ENCODE measurements at places on chromosomes 5 and 9. TPM values are rescaled to one million over a fixed set of nuclear protein-coding genes. Genes with fewer than 3 reads are reported as not detected.

Gene WDR31
- 2.1 TPM for total RNA-seq

Gene RNF208
- total RNA-seq: 5.2 TPM

Gene ANXA2R
- total RNA-seq: 0.39 TPM

Gene TBC1D9B
- total RNA-seq: 177 TPM

Gene TLX3
- not detected for total RNA-seq

Gene VAV2
- 6.4 TPM for total RNA-seq

Gene INSL6
- not detected for total RNA-seq

Gene SNX24
- total RNA-seq: 26.0 TPM

DNA sequence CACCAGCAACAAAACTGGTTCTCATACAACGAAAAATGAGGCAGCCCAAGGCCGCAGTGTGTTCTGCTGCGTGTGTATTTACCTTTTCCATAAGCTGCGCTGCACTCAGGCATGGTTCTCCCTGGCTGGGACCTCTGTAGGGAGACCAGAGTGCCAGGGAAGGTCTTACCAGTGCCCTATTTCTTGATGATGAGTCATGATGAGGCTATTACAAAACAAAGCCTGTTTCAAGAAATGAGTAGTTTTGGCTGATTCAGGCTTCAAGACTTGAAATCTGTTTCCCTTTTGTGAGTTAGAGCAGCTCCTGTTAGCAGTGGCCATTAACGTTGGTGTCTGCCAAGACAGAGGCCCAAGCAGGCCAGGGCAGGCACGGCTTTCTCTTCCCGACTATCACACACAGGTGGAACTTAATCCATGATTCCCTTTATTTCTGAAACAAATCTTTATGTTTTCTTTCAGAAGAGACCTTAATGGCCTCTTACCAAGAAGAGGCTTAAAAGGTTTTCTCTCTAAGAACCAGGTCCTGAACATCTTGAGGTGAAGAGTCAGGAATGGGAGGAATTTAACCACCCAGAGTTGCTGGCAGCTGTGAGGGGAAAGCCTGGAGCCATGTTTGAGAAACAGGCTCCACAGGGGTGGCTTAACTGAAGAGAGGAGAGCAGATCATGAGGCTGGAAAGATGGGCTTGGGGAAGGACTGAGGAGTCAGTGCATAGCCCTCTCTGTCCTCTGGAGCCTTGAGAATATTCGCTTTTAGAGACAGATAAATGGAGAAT lies 41.4 kb upstream of the TIFAB start:
- no peak for DNase-seq

DNA sequence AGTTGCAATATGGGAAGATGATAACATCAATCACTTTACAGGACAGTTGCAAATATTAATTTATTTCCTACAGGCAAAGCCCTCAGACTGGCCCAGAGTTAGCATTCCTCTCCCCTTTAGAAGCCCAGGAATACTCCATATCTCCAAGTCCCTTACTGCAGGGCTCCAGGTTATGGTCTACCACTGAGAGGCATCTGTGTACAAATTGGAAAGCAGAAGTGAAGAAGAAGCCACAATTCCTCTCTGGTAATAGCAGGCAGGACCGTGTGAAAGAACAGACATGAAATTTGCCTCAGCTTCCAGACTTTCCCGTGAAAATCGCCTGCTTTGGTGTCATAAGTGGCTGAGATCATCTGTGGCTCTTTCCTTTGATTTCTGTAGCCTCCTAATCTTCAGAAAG lies 289.6 kb downstream of the GLIS3 start:
- no peak for DNase-seq

- DNase-seq: no peak
These were observed 123.0 kb downstream of the ADAMTSL1 start for GRCh38 chr9:18596920-18597319.

DNA sequence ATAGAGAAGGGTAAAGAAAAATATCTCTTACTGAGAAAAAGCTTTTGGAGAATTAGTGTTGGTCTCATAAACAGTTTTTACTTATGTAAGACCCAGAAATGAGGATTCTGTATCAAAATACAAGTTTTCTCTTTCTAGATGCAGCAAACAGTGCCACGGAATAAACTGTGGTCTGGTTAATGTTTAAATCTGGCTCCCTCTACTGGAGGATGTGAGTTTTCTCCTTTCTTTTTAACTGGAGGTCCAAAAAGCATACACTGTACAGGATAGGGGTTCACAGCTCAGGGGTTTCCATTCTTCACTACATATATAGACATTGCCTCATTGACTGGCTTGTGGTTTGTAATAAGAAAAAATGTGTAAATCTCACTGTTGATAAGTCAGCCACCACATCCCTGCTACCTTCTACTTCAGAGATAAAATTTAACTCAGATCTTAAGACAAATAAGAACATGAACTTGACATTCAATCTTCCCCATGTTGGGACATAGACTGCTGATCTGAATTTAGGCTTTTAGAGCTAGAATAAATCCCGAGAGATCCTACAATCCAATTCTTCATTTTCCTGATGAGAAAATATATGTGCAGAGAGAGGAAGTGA lies 98.9 kb downstream of the CFAP95 start:
- DNase-seq: no peak

DNA sequence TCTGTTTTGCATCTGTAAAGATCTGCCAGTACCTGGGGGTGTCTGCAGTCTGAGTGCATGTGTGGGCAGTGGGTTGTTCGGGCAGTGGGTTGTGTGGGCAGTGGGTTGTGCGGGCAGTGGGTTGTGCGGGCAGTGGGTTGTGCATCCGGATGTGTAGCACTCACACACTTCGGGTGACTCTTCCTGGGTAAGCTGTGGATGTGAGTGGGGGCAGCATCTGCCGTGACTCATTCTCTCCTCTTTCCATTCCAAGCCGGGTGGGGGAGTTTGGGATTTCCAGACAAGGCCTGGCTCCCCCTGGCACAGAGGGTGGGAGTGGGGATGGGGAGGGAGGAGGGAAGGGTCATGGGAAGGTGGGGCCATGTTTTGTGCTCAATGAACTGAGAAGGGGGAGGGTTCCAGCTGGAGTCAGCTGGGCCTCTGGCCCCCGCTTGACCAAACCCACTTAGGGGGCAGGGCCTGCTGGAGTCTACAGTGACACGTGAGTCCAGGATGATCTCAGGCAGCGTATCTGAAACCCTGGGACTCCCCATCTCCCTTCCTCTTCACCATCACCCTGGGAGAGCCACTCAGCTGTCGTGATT lies 8.3 kb downstream of the CRB2 start:
- no peak for DNase-seq

- DNase-seq: no peak
These were observed 594.1 kb upstream of the BRINP1 start for GRCh38 chr9:119963258-119963797.

- peak; percentile 35 for DNase-seq
These were observed 152.6 kb upstream of the MSX2 start for GRCh38 chr5:174571662-174572397.

DNA sequence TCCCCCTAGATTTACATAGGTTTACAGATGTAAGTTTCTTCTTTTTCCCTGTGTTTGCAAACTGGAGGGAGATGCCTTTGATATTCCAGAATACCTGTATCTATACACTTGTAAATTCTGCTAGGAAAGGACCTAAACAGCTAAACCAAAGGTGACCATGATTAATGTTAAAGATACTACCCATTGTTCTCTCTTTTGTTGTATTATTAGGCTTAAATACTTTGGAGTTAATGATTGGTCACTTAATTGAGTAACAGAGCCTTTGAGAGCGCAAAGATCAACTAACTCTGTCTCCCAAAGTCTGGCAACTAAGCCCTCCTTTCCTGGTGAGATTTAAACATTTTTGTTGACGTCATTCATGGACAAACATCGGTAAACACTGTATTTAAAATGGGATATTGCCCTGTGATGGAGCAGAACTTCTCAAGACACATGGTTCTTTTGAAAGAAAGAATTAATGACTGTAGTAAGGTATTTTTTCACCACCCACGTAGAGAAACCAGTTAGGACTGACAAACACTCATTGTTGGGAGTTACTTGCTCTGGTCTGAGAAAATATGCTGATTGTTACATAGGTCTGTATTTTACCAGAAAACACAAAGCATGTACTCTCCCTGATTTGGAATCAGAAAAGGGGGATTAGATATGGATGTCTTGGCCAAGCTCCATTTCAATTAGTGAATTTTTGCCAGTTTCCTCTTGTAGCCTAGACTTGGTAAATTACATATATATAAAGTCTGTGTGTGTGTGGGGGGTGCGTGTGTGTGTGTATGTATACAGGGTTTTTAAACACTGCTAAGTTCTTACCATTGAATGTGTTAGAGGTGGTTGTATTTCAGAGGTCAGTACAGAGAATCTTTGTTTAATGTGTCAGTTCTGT lies 4.6 kb downstream of the VCAN start:
- DNase-seq: no peak

DNA sequence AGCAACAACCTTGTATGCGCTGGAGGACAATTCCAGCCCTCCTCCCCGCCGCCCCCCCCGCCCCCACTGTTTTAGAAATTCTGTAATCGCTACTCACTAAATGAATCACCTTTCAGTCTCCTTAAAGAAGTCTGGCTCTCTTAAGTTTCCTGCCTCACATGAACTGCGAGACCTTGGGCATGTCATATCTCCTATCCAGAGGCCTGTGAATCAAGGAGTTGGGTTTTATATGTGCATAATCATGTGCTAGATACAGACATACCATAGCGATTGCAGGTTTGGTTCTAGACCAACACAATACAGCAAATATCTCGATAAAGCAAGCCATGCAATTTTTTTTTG lies 337 bp upstream of the DMAC1 start:
- no peak for DNase-seq

DNA sequence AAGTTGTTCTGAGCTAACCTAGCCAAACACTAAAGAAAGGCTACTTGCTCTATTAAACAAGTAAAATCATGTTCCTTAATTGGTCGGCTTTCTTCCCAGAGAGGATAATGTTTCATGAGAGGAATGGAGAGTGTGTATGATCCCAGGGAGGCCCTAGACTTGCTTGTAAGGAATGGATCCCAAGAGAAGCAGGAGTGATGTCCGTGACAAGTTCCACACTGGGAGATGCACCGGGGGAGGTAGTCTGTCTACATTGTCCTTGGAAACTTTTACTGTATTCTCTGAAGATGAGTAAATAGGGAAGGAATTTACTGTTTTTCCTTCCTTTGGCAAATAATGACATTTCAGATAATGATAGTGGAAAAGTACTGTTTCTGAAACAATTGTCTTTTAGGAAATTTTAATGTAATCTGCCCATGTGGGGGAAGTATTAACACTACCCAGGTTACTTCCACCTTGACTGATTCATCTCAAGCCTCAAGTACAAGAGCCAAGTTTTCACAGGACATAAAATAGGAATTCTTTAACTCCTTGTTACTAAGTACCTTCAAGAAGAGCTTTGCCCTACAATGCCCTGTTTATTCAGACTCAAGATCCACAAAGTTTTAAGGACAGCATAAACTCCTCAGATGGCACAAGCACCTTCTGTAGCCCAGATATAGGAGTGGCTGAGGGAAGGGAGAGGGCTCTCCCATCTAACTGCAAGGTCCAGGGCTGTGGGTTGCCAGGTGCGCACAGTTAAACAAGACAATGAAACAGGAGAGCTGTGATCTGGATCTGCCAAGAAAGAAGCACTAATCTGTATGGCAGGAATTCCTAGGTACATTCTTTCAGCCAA lies 152.1 kb downstream of the GNA14 start:
- no peak for DNase-seq

GRCh38 chr5:139774980-139775661 lies 20.5 kb upstream of the PSD2 start:
- DNase-seq: peak; percentile 90

DNA sequence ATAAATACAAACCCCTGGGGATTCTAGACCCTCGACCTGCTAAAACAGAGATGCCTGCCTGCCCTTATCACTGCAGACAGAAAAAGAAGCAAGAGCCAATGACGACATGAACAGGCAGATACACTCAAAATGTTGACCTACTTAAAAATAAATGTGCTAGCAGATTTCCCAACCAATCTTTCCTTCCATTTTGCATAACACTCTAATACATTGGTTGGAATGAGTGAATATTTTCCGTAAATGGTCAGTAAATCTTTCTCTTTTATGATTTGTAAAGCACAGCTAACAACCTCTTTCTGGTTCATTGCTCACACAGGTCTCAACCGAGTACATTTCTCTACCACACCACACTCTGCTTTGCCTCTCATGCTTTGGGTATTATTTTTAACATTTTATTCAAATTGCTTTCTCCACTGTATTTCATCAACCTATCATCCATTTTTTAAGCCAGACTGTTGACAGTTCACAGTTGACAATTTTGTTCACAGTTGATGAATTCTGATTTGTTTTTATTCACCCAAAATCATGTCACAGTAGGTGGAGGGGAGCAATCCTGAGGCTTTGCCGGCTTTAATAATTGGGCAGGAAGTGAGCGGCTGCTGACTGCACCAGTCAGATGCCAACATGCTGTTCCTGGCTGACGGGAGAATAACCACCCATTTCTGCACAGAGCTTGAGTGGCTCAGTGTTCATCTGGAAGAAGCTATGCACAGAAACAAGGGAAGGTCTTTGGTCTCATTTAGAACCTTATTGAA lies 426.6 kb downstream of the SPOCK1 start:
- no peak for DNase-seq

- no peak for DNase-seq
These were observed 15.1 kb downstream of the PLK2 start for GRCh38 chr5:58444805-58445204.

DNA sequence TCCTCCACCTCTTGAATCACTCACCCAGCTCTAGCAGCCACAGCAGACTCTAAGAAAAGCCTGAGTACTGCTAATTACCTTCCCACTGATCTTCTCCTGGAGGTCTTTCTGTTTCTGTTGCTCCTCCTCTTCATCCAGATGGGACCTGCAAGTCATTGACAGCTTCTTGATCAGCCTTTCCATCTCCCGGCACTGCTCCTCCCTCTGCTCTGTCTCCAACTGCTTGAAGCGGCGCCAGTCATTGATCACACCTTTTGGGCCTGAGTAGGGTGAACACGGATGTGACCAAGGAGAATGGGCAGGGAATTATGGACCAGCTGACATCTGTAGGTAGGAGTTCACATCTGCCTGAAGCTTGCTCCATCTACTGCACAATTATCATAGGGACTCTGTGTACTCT lies 5.5 kb downstream of the PDCL start:
- DNase-seq: no peak

- DNase-seq: no peak
These were observed 11.0 kb downstream of the CDH10 start for GRCh38 chr5:24633715-24634325.

- no peak for DNase-seq
These were observed 45.7 kb upstream of the HAND1 start for GRCh38 chr5:154523709-154524108.

DNA sequence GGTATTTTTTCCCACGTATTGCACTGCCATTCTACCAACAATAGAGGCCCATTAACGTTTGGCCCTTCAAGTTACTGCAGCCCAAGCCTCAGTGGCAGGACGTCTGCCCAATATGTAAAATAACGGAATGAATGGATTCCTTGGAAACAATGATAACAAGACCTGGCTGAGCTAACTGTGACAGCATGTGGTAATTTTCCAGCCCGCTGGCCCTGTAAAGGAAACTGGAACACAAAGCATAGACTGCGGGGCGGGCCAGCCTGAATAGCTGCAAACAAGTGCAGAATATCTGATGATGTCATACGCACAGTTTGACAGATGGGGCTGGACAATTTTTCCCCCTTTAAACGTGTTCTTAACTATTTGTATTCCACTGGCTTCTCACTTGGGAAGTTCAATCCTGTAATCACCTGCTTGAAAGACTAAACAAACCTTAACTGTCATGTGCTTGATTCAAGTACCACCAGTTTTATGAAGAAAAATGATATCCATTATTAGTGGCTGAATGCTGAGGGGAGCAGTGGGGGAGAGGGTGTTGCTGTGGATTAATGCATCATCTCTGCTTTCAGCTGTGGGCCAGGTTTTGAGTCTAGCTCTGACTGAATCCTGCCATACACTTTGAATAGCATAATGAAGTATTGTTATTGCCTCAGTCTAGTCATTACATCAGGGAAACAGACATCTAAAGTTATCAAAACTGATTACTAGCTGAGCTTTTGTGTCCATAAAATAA lies 323.9 kb downstream of the TMEM161B start:
- no peak for DNase-seq
